Activated naive CD4-positive, alpha-beta T cell treated with anti-CD3 and anti-CD28 coated beads, Interleukin-2, amount 50 U/mL, for 16 hours (primary cell): ENCODE measurements at places on chromosomes 3 and 15.

GRCh38 chr15:94335616-94336015, 104.3 kb downstream of the MCTP2 start:
- no peak for DNase-seq

- no peak for DNase-seq
Observed at GRCh38 chr15:81235276-81236123, 38.8 kb downstream of the IL16 start.

GRCh38 chr3:25423780-25424588, 4.1 kb upstream of the RARB start:
- DNase-seq, result no peak

DNA sequence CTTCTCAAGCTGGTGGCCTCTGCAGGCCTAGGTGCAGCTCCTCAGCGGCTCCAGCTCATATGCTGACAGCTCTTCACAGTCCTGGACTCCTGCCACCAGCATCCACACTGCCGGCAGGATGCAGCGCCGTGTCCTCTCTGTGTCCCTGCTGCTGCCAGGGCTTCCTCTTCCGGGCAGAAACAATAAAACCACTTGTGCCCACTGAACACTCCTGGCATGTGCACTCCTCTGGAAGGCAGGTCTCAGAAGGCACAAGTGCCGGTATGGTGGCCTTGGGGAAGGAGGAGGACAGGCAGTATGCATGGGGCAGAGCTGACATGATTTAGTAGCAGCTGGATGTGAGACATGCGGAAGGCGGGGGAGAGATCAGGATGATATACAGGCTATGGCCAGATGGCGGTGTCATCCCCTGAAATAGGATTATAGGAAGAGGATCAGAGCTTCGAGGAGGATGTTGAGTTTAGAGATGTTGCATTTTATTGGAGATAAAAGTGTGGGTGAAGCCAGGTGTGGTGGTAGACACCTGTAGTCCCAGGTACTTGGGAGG, 7.5 kb upstream of the MAN2A2 start:
- no peak for DNase-seq

DNA sequence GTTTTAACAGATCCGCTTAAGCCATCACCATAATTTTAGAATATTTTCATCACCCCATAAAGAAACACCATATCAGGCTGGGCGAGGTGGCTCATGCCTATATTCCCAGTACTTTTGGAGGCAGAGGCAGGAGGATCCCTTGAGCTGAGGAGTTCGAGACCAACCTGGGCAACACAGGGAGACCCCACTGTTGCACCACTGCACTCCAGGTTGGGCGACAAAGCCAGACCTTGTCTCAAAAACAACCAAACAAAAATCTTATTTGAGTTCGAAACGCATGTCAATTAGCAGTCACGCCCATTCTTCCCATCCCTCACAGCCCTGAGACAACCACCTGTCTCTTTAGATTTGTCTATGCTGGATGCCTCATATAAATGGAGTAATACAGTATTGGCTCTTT, 119.9 kb downstream of the KLF13 start:
- no peak for DNase-seq

- no peak for DNase-seq
Observed at GRCh38 chr3:3664935-3665334, 134.3 kb upstream of the LRRN1 start.

- no peak for DNase-seq
Observed at GRCh38 chr3:114120211-114120610, 58.6 kb downstream of the DRD3 start.

DNA sequence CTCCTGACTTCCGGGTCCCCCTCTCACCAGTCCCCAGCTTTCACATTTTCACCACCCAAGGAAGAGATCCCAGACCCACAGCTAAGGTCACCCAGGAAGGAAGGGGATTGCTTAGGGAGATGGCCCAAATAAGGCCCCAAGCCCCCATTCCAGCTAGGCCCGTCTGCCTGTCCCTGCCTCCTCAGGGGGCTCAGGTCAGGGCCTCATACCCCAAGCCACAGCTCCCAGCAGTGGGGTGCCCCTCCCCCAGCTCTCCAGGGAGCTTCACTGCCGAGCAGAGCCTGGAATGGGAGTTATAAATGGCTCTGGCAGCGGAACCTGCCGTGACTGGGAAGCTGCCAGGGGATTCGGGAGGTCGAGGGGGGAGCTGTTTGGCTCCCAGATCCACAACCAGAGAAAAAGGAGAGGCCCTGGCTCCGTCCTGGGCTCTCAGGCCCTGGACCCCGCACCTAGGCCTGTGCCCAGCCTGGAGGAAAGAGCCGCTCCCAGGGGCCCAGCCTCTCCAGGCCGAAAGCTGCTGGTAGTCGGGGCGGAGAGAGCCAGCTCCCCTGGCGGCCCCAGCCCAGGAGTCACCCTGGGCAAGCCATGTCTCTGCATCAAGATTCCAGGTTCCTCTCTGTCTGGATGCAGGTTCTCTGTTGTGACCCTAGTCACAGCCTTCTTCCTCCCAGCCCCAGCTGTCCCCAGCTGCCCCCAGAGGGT, 550 bp downstream of the CCDC9B start:
- DNase-seq, result no peak

- peak; percentile 46 for DNase-seq
Observed at GRCh38 chr3:177426878-177427495, 229.7 kb upstream of the TBL1XR1 start.

DNA sequence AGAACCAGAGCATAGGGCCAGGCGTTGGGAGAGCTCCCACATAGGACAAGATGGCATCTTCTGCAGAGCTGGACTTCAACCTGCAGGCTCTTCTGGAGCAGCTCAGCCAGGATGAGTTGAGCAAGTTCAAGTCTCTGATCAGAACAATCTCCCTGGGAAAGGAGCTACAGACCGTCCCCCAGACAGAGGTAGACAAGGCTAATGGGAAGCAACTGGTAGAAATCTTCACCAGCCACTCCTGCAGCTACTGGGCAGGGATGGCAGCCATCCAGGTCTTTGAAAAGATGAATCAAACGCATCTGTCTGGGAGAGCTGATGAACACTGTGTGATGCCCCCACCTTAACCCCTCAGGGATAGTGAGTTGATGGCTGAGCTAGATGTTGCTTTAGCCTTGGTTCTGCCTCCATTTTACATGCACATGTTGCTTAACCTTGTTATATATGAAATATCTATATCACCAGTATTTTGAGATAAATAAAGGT, at the start of gene PYDC2:
Gene PYDC2 (plus strand): TSS at position 51 of the 483 bp plus-strand sequence. CDS start 0 bp downstream, at position 51.
- DNase-seq, result no peak

DNA sequence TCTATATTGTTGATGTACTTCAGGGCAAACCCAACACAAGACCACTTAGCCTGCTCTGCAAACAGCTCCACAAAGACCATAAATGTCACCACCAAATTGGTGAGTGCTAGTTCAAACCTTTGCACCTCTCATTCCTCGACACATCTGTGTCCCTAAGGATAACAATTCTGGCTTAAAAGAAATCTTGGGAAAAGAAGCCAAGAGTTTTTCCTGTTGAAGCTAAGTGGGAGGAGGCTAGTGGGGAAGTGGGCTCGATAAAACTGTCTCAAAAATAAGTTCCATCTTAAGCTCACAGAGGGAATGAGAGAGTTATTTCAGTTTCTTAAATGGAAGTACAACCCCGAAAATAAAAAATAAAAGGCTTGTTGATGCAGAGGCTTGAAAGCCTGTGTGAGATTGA, 40.4 kb upstream of the PRICKLE2 start:
- DNase-seq, result no peak

- DNase-seq, result no peak
Observed at GRCh38 chr3:15595955-15596354, 5.4 kb downstream of the HACL1 start.

GRCh38 chr15:80183306-80183705, 30.5 kb downstream of the FAH start:
- DNase-seq, result no peak

DNA sequence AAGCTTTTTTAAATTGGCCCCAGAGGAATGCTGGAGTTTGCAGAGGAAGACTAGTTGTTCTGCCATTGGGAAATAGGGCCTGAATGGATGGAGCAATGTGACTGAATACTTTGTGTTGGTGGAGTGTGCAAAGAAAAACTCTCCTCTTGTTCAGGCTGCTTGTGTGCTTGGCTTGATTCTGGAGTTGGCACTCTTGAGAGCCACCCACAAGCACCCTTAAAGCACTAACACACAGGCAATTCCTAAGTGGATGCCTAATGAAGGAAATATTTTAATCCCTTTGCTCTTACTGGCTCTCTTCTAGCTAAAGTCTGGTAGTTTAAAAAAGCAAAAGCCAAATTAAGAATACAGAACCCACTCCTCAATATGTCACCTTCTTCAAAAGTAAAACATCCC, 304.4 kb upstream of the C2CD4B start:
- DNase-seq, result no peak

- no peak for DNase-seq
Observed at GRCh38 chr3:151197981-151198767, 4.8 kb downstream of the GPR171 start.

DNA sequence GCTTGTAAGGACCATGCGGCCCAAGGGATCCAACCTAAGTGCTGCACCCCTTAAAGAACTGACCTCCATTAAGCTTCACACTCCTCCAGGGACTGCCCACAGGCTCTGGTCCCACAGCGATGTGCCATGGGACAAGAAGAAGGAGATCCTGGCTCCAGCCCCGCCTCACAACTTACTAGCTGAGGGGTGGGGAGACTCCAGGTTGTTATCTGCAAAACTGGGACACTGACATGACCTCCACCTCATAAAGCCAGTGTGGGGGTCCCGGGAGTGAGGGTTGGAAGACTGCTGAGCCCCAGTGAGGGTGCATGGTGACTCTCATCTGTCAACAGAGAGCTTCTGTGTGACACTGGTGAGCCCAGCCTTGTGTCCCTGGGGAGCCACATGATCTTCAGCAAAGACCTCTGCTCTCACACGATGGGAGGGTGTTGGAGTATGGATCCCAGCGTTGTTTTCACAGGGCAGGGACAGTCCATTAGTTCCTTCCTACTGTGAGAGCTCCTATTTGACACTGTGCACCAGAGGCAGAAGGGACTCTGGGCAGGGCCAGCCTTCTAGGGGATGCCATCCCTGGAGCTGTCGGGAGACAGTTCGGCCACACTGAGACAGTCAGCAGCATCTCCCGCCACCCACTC, 26.7 kb downstream of the EAF1 start:
- DNase-seq, result no peak

DNA sequence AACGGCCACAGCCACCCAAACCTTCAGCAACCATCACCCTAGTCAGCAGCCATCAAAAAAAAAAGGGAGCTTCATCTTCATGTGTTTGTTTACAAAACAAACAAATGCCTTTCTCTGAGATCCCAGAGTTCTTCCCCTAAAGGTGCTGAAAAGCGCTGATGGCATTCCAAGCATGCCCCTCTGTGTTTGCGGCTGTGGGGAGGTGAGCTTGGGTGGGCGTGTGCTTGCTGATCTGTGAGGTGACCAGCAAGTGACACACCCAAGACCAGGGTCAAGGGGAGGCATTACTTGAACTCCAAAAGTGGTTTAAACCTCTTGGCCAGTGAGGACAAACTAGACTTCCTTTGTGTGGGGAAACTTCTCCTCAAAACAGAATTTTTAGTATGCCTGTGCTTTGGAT, 81.5 kb downstream of the DHX36 start:
- no peak for DNase-seq

GRCh38 chr3:17806201-17806600, 63.8 kb upstream of the TBC1D5 start:
- DNase-seq, result no peak

GRCh38 chr3:108219336-108219735, 2.9 kb downstream of the IFT57 start:
- no peak for DNase-seq
